Right ventricle myocardium superior (tissue), 1 donor: ENCODE measurements at places on chromosomes 2 and 18.

GRCh38 chr2:29502460-29502911, 387.3 kb downstream of the CLIP4 start:
- no peak for DNase-seq

GRCh38 chr2:119460076-119460475, 28.4 kb downstream of the TMEM37 start:
- no peak for DNase-seq

- DNase-seq = no peak
Measured at GRCh38 chr2:135615404-135615803, 84.1 kb downstream of the R3HDM1 start.

- no peak for DNase-seq
Measured at GRCh38 chr2:132884705-132885104, 214.7 kb upstream of the LYPD1 start.

- DNase-seq = no peak
Measured at GRCh38 chr2:64770781-64771334, 117.1 kb upstream of the SERTAD2 start.

GRCh38 chr2:112293636-112294401, 18.4 kb downstream of the ZC3H6 start:
- no peak for DNase-seq

- DNase-seq = no peak
Measured at GRCh38 chr2:84878896-84879583, 1.8 kb downstream of the TRABD2A start.

- DNase-seq = no peak
Measured at GRCh38 chr2:7180638-7181370, 263.6 kb downstream of the RNF144A start.

DNA sequence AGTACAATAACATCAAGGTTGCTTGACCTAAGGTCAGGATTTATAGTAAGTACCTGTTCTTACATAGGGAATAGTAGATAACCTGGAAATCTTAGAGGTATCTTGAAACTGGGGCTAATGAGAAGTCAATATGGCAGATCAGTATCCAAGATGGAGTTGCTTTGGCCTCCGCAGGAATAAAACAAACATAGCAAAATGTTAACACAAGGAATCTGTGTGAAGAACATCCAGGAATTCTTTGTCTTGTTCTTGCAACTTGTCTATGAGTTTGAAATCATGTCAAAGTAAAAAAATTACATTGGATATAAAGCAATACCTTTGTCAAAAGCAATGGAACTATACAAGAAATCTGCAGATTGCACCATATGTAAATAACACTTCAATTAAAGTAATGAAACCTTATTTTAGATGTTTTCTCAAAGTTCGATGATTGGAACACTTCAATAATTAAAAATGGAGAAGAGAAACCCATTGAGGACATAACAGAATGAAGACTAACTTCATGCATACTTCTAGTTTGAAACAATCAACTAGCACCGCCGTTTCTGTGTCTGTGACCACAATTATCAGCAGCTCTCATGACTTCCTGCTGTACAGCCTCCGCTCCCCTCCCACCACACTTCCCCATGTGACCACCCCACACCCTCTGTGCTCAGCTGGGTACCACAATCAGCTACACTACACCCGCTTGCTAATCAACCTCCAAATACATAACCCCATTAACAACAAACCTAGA, 27.6 kb downstream of the C2orf76 start:
- no peak for DNase-seq

- no peak for DNase-seq
Measured at GRCh38 chr2:74357627-74358026, 14.4 kb upstream of the SLC4A5 start.

DNA sequence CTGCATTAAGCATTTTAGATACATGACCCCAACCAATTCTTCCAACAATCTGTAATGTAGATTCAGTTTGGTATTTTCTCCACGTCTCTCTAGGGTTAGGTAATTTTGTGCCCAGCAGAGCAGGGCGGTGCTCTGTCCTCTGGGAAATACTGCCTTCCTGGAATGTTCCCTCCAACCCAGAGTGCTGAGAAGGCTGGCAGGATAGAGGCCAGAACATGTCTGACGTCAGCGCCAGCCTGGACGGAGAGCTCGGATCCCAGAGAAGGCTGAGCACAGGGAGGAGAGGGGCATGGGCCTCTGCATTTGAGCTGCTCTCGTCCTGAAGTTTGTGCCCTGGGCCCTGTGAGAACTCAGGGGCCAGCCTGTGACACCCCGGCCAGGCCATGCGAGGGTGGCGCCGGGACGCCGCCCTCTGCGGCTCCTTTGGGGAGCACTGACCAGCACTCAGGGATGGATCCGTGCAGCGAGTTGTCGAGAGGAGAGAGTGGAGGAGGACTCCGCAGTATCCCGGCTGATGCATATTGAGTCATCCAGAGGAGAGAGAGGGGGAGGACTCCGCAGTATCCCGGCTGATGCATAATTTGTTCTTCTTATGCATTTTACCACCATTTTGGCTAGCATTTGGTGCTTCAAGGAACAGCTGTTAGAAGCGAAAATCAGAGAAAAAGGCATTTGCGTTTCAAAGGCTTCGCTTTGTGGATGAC, 80.0 kb upstream of the PXDN start:
- no peak for DNase-seq

GRCh38 chr2:155190342-155190741, 491.8 kb downstream of the KCNJ3 start:
- DNase-seq = no peak

DNA sequence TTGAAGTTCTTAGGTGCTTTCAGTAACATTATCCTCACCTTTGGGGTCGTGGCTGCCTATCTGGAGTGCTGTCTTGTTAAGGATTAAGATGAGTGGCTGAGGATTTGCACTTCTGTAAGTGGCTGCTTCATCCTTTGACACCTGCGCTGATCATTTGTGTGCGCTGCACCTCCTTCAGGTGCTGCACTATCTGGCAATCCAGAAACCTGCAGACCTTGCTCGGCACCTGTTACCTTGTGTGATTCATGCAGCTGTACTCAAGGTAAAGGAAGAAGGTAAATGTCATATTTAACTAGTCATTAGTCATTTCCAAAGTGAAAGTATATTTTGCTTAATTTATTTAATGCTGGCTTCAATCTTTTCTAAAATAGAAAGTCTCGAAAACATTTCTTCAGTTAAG, 110.3 kb downstream of the RAB3GAP1 start:
- DNase-seq = no peak

- no peak for DNase-seq
Measured at GRCh38 chr2:100702438-100703109, 117.4 kb upstream of the NPAS2 start.

DNA sequence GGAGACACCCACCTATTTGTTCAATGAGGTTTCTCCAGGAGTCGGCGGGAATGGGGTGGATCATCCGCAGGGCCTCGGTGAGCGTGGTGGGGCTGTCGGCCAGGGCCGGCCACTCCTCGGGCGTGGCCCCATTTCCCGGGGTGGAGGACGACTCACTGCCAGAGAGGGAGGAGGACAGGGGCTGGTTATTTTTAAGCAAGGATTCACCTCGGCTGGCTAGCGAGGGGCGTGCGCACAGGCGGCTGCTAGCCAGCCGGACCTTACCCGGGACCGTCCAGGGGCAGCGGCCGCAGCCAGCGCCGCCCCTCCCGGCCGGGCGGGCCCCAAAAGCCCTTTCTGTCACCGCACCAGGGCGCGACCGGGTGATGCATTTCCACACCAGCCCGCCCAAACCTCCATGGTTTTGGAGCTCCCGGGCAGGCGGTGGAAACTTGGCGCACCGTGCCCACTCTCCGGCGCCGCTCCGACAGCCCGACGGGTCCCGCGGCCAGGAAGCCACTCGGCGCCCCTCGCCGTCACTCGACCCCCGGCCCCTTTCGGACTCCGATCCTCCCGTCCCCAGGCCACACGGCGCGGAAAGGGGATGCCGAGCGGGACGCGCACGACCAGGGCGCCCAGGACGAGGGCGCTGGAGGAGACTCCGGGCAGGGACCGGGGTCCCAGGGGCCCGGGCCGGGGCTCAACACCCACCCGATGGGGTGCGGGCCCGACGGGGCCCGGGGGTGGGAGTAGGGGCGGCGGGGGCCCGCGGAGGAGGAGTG, 57.1 kb downstream of the SNORC start:
- DNase-seq = no peak

- DNase-seq = no peak
Measured at GRCh38 chr18:13583576-13584550, 142.5 kb downstream of the FAM210A start.

DNA sequence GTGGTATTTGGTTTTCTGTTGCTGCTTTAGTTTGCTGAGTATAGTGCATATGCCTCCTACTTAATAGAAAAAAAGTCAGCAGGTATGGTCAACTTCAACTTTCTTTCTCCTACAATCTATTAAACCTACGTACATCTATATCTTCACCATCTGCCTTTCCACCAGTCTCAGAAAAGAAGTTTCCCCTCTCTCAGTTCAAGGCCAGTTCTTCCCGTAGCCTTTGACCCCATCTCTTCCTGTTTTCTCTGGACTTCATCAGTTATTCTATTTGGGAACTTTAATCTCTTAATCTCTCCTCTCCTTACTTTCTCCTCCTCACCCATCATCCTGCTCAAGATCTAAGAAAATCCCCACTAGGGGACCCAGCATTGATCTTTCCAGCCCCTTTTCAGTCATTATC, 5.7 kb downstream of the PTRHD1 start:
- no peak for DNase-seq

DNA sequence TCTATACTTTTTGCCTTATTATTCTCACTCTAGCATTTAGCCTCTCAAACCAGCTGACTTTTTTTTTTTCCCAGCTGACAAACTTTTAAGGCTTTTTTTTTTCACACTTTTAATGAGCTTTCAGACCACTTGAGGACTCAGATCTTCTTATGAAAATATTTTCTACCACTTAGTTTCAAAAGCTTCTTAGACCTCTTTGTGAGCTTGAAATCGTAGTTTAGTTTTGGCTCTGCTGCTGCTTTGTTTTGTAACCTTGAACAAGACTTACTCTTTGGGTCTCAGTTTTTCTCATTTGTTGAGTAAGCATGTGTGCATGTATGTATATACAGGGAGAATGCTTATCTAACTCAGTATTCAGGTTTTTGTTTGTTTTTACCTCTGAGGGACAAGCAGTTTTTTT, 3.5 kb downstream of the NBEAL1 start:
- DNase-seq = no peak

GRCh38 chr2:45330108-45330507, 281.0 kb downstream of the SRBD1 start:
- no peak for DNase-seq

DNA sequence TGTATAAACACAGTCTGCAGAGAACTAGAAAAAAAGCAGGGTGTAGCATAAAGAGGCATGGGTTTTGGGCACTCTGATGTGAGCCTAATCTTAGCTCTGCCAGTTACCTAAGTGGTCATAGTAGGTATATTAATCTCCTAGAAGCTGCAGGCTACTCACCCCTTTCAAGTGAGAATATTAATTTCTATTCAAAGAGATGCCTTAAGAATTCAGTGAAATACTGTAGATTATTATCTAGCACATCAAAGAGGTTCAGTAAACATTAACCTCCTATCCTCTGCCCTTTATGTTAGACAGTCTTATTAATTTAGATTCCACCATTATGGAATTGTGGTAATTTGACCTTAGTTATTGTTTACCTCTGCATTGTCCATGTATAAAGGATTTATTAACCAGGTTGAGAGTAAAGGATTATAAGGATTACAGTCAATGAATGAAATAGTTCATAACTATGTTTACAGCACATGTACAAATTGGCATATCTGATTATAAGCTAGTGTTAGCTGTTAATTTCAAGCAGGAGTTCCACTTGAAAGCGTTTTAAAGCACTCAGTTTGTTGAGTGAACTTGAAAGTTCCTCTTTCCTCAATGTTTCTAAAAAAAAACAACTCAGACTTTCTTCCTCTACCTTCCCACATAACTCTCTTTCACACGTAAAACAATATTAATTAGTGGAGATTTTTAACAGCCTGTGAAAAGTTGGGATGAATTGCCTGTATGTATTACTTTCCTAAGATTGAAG, 150.6 kb upstream of the EPC2 start:
- DNase-seq = no peak

DNA sequence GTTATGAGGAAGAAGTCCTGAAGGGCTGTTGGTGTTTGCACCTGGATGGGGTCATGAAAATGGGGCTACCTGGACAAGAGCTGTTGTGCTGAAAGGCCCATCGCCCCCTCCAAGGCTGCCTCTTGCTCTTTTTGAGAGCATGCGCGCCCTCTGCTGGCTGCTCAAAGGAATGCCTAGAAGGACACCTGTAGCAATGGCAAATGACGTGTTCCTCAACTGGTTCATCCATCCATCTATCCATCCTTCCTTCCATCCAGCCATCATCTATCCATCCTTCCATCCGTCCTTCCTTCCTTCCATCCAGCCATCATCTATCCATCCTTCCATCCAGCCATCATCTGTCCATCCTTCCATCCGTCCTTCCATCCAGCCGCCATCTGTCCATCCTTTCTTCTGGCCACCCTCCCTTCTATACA, 17.2 kb upstream of the RPL31 start:
- peak; percentile 88 for DNase-seq

GRCh38 chr2:229843613-229844012, 78.2 kb downstream of the TRIP12 start:
- no peak for DNase-seq
